NCI-H1105 (cell line): ENCODE measurements at places on chromosomes 2 and 18.

- DNase-seq: no peak
These were observed 86.2 kb downstream of the METTL8 start for GRCh38 chr2:171347591-171348032.

DNA sequence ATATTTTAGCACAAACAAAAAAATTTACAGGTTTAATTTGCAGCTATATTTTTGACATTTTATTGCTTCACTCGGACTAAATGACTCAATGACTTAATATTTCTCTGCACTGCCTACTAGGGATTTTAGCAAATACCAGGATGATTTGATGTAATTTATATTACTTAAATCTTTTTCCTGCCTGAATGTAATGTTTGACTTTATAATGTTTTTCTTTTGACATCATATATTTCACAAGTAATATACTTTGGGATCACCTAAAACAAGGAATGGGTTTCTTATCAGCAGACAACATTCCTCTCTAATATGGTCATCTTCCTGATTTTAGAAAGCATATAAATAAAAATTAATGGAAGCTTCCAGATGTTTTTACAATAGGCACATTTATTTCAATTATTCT lies 253.2 kb upstream of the EPC2 start:
- DNase-seq: no peak

GRCh38 chr18:24114924-24115549 lies 23.8 kb upstream of the CABYR start:
- no peak for DNase-seq

DNA sequence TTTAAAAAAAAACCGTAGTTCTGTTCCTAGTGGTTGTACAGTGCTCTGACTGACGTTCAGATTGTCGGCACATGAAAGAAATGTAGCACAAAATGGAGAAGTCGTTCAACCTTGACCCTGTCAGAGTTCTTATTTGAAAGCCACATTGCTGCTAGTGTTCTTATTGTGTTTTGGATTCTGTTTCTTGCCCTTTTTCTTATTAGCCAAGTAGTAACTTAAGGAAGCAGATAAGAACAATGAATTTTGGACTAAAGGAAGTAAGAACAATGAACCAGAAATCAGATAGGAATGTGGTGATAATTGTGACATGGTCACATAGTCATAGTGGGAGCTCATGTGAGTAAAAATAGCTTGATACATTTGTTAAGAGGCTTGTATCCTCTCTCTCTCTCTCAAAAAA lies 45.9 kb downstream of the RPIA start:
- no peak for DNase-seq

DNA sequence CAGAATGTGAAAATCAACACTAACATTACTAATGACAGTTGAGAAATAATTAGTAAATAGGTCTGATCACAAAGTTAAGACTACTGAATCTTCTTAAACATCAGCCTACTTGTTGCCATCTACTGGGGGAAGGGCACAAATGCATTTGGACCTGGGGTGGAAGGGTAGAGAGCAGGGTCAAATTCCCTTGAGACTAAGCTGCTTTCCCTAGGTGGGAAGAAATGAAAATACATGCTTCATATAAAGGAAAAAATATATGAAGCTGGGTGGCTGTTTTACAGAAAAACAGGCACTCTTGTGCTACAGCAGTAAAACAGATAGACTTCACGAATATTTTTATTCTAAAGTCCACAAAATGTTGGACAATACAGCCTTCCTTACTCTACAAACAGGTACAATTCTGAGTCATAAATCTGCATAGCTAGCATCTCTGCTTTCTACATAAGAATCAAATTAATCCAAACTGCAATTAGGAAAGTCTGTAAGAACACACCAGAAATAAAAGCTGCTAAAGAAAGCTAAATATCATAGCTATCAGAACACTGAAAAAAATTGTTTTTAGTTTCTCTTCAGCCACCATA lies 10.9 kb downstream of the TRIP12 start:
- no peak for DNase-seq

DNA sequence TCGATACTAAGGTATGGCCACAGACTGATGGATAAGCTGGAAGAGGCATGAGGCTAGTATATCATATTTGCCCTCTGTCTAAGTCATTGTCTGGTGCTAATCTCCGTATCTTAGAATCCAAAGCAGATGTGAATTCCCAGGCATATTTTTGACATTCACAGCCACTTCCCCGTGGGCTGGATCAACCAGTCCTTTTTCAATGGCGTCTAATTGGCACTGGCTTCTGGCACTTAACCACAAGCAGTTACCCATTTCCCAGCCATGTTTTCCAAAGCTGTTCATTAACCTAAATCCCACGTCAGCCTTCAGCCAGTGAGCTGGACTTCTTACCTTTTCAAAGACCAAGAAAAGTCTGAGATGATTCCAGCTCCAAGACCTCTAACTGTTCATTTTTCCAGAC lies 20.7 kb upstream of the ZNF407 start:
- no peak for DNase-seq

DNA sequence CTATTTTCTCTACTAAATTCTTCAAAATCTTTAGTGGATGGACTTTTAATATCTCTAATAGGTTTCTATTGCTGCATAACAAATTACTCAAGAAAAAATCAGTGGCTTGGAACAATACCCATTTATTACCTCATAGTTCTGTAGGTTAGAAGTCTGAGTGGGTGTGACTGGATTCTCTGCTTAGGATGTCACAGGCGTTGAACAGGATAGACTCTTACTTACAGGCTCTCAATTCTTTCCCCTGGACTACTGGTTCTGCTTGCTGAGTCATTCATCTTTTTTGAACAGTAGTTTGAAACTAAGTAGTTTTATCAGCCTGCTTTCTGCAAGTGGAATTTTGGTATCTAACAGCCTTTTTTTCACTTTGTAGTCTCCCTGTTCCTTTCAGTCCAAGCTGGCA lies 265.4 kb downstream of the ZNF385B start:
- DNase-seq: no peak

DNA sequence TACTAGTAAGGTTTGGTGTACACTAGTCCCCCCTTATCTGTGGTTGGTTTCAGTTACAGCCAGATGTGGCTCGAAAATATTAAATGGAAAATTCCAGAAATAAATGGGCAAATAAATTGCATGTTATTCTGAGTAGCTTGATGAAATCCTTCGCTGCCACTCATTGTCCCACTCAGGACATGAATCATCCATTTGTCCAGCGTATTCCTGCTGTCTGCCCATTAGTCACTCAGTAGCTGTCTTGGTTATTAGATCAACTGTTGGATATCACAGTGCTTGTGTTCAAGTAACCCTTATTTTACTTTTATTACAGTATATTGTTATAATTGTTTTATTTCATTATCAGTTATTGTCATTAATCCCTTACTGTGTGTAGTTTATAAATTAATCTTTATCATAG lies 21.7 kb downstream of the ZDBF2 start:
- no peak for DNase-seq
